ENCODE measurements at places on chromosomes 6 and 20.

GRCh38 chr20:25399037-25399430 is 8.4 kb upstream of the ABHD12 start:
- peak; percentile 75 for DNase-seq

DNA sequence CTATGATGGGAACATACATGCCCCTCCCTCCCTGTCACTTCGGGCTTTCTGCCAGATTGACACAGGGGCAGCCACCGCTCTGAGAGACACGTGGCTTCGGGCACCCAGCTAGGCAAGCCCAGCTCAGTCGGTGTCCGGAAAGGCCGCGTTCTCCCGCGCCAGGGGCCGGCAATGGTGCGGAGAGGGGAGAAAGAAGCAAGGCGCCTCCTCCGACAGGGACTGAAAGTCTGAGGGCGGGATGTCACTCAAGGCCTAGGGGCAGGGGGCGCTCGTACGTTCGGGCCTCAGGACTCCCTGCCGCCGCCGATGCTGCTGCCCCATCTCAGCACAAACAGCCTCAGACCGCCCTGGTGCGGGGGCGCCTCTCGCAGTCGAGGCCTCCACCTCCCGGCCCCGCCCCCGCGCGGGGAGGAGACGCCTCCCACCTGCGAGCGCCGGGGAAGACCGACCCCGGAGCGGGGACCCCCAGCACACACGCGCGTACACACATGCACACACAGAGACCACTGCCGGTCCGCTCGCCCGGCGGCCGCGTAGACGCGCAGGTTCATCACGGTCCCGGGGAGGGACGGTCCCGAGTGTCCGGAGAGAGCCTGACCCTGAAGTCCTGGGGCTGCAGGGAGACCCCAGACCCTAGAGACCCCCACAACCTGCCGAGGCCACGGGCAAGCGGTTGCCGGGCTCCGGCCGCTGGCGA is 1.9 kb downstream of the GRM4 start:
- peak; percentile 9 for DNase-seq

DNA sequence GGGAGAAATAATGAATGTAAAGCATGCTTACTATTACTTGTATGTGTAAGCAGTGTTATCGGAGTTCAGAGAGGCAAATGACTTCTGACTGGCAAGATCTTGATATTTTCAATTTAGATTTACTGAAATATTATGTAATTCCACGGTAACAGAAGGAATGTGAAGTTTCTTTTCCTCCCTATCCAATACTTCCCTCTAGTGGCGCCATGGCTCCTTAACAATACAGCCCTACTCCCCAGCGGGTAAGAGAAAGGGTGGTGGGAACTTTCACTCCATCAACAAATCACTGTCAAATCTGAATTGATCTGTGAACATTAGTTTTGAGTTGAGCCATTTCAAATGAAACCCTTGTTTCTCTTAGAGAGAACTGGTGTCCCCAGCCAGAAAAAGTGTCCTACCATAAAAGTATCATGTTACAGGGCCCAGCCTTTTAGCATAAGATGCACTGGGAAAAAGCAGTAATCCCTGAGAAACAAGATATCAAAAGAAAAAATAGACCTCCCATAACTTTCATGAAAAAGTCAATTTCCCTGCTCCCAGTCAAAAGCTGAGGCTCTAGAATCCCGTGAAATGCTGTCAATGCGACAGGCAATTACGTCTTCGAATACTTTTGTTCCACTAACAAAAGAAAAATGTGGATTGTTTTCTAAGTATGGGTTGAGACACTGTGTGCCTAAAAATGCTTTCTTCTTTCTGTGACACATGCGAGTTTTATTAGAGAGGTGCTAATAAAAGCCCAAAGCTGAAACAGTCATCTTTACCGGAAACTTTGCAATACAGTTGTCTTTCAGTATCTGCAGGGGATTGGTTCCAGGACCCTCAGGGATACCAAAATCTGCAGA is 12.9 kb downstream of the COX7A2 start:
- peak; percentile 67 for DNase-seq

DNA sequence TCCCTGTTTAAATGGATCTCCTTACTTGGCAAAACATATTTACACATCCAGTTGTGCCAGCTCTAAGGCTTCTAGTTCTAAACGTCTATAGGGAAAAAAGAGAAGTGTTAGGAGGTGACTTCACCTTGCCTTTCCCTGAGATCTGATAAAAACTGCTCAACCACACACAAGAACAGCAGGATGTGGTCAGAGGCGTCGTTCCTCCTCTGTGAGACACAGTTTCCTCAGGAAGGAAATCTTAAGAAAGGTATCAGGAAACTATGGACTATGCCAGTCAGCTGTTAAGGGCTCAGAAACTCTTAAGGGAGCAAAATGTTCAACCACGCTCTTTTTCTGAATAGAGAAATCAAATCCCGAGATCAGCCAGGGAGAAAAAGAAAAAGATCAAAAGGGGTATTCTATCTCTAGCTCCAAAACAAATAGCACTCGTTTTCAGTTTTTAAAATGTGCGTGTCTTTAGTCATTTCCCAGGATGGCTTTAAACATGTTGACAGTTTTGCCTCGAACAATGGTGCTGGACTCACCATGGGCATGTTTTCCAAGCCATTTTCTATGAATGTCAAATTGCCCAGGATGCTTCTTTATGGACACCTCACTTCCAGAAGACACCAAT is 154.5 kb downstream of the HACE1 start:
- DNase-seq: peak; percentile 93

DNA sequence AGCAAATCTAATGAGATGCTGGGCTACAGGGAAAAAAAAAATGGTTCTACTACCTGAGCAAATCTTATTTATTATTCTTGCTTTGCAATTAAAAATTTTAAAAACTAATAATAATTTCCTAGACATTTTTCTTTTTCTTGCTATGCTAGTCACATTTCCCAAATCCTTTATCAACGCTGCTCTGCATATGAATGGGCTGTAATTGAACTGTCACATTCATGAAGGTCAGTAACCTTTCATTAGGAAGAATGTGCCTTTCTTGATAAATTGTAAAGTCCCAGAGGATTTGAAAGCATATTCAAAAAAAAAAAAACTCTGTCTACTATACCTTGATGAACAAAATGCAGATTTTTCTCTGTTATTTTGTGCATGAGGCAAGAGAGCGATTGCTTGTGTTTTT is 538.7 kb upstream of the ID4 start:
- DNase-seq: no peak

Data from iris pigment epithelial cell (primary cell).